ENCODE measurements at places on chromosomes 2 and 18.

DNA sequence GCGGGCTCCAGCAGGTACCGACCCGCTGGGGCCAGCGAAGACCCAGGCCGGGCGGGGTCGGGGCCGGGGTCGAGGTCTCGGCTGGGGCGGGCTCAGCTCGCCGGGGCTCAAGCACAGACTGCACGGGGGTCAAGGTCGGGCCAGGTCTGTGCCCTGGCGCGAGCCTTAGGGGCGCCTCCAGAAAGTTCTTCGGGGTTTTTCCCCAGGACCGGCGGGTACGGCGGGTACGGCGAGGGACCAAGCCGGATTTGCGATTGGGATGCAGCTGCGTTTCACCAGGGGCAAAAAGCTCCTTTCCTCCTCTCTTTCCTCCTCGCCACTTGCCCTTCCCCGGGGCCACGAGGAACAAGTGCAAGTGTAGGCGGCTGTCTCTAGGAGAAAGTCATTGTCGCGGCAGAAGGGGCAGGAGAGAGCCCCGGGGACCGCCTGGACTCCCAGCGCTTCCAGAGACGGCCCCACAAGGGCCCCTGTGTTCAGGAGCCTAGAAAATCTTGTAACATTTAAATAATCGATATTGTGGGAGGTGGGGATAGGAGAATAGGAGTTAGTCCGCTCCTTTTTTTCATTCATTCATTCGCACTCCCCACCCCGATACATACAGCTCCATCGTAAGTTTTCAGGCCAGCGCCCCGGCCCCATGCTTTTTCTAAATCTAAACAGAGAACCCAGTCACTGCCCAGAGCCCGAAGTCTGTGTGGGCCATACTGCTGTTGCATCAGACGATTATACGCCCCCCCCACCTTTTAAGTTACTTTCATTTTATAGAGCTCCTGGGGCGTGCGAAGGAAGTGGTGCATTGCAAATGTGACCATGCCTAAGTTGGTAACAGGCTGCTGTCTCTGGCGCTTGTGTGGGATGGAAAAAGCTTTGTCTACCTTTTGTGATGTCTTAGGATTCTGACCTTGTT lies 679 bp downstream of the PMAIP1 start:
- DNase-seq = peak; percentile 84

DNA sequence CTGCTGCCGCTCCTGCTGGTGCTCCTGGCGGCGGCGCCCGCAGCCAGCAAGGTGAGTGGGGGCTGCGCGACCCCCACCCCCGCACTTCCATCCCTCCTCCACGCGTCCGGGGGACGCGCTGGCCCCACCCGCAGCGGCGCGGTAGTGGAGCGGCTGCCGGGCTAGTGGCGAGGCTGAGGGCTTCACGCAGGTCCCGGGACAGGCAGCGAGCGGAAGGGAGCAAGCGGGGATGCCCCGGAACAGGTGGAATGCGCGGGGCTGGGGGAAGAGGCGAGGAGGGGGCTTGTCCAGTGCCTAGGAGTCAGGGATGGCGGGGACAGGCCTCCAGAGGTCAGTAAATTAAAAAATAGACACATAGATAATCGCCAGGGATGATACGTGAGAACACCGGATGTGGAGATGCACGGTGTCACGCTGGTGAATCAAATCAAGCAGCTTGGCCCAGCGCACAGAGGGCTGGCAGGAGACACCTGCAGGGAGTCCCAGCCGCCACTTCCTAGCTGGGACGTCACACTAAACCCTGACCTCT lies 403 bp downstream of the COL4A3 start:
- DNase-seq = no peak

DNA sequence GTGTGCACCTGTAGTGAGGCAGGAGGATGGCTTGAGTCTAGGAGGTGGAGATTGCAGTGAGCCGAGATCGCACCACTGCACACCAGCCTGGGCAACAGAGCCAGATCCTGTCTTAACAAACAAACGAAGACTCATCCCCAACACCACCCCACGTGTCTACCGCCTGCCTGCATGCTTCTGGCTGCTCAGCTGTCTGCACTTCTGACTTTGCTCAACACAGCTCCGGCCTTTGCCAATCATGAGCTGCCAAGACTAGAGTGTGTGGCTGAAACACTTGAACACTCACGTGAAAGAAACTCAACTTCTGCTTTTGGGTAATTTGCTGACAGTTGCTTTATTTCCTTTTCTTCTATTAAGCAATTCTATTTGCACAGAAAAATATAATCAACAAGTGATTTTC lies 32.1 kb upstream of the SP3 start:
- DNase-seq = no peak

DNA sequence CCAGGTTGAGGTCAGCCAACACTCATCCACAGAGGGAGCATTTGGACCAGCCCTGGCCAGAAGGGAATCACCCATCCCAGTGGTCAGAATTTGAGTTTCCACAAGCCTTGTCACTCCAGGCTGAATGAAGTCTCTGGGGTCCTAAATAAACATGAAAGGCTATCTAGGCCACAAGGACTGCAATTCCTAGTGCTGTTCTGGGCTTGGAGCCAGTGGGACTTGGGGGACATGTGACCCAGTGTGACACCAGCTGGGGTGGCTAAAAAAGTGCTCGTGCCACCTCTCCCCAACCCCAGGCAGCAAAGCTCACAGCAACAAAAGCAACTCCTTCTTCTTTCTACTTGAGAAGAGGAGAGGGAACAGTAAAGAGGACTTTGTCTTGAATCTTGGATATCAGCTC lies 91.7 kb downstream of the MDH1 start:
- no peak for DNase-seq

GRCh38 chr2:54962935-54963440 lies 87.3 kb downstream of the RTN4 start:
- DNase-seq = no peak

DNA sequence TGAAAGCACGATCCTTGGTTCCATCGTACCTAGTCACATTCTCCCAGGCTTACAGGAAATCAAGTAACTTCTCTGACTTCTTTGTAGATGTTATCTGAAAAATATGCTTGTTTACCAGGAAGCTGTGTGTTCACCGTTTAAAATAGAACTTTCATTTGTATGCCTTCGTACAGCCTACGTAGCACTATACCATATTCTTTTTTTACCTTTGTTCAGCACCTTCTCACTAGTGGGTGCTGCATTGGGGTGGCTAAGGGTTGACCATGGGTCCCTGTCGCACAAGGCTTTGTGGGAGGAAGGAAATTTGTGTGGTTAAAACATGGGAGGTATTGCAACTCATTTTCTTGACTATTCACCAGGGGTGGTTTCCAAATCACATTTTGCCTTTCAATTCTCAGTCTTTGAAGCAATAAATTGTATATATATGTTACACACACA lies 16.6 kb downstream of the MALT1 start:
- no peak for DNase-seq

- no peak for DNase-seq
These were observed 163.6 kb upstream of the ACAA2 start for GRCh38 chr18:49976795-49977560.

DNA sequence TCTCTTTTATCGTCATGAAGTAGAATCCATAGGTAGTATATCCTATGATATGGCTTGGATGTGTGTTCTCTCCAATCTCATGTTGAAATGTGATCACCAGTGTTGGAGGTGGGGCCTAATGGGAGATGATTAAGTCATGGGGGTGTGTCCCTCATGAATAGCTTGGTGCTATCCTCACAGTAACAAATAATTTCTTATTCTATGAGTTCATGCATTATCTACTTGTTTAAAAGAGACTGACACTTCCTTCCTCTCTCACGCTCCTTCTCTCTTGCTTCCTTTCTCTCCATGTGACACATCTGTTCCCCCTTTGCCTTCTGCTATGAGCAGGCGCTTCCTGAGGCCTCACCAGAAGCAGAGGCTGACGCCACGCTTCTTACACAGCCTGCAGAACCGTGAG lies 165.6 kb downstream of the MREG start:
- no peak for DNase-seq

DNA sequence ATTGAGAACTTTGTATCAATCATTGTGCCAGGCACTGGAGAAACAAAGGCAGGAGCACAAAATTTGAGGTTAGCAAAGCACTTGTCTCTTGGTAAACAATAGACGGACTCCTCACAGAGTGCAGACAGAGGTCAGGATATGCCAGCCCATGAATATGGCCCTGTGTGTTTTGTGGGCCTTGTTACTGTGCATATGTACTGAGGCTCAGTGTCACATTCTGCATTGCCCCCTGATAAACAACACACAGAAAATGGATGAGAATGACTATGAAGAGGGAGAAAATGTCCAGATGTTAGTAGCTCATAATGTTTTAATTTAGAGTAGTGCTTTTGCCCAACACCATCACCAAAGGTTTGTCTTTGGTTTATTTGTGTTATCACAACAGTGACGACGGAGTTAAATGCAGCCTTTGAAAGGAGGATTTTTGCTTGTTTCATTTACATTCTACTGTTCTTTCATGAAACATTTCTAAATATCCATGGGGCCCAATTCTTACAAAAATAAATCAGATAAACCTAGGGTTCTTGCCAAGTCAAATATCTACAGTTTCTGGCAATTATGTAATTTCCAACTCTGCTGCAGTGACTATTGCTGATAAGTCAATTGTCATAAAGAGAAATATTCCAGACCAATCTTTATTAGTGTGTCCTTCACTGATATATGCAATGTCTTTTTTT lies 14.6 kb upstream of the NT5C1B start:
- no peak for DNase-seq

DNA sequence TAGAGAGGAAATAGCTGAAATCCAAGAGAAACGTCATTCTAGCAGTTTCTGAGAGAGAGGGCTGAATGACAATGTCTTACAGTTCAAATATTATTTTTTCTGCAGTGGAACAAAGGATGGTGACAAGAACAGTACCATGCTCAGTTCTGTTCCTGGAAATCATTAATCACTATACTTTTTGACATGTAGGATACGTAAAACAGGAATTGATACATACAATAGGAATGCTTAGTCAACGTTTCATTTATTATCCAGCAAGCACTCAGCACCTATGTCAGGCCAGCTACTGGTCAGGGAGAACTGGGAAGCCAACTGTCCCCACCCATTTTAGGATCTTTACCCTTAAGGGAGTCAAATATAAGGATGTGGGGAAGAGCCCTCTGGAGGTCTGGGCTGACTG lies 114.7 kb downstream of the DHRS9 start:
- no peak for DNase-seq

GRCh38 chr2:127365211-127365643 lies 22.5 kb downstream of the MAP3K2 start:
- peak; percentile 31 for DNase-seq

GRCh38 chr2:31284107-31284506 lies 50.2 kb downstream of the EHD3 start:
- no peak for DNase-seq
